ENCODE measurements at places on chromosomes 1 and 21. TPM values are rescaled to one million over a fixed set of nuclear protein-coding genes. Genes with fewer than 3 reads are reported as not detected.

GRCh38 chr1:183967914-183968313 lies 69.6 kb downstream of the COLGALT2 start:
- no peak for DNase-seq

TRIM45 gene
- 17.3 TPM for polyA plus RNA-seq

- no peak for DNase-seq
Observed at GRCh38 chr21:46207920-46208591, 20.5 kb downstream of the LSS start.

GRCh38 chr1:204157962-204158361 lies 6.1 kb upstream of the ETNK2 start:
- no peak for DNase-seq

- no peak for DNase-seq
Observed at GRCh38 chr21:33203371-33203724, 26.4 kb upstream of the IFNAR2 start.

- no peak for DNase-seq
Observed at GRCh38 chr1:87501738-87502137, 173.1 kb downstream of the LMO4 start.

PRAMEF25 gene
- polyA plus RNA-seq: not detected

GRCh38 chr1:67149179-67149770 lies 14.5 kb upstream of the C1orf141 start:
- peak; percentile 77 for DNase-seq

PPIAL4G gene
- 0.18 TPM for polyA plus RNA-seq

- DNase-seq: no peak
Observed at GRCh38 chr1:222592171-222592570, 2.4 kb upstream of the TAF1A start.

GRCh38 chr1:31064111-31064717 lies 1.3 kb downstream of the PUM1 start:
- no peak for DNase-seq

- no peak for DNase-seq
Observed at GRCh38 chr1:3631320-3632260, 6.8 kb downstream of the TPRG1L start.

ELAPOR1 gene
- polyA plus RNA-seq: 14.2 TPM

DNA sequence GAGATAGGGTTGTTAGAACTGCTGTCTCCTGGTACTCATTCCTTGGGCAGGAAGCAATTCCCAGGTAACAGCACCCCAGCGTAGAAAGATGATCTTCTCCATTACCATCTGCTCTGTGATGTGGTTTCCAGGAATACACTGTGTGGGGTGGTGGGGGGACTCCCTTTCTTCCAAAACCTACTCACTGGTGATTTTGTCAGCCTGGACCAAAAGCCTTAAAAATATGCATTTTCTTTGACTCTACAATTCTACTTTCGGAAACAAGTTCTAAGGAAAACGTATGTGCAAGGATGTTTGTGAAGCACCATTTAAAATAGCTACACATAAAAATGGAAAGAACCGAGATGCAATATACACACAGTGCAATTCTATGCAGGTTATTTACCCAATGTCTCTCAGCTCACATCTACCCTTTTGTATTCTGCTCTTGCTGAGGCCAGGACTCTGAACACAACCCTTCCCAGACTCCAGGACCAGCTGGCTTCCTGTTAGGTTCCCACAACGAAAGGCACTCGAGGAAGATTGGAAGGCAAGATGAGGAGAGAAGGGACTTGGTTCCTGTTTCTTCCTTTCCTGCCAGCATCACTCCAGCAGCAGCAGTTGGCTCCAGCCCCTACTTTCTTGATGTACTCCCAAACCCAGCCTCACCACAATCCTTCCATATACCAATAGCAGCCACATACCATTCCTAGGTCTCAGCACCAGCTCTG lies 33.0 kb upstream of the GJB5 start:
- no peak for DNase-seq

DNA sequence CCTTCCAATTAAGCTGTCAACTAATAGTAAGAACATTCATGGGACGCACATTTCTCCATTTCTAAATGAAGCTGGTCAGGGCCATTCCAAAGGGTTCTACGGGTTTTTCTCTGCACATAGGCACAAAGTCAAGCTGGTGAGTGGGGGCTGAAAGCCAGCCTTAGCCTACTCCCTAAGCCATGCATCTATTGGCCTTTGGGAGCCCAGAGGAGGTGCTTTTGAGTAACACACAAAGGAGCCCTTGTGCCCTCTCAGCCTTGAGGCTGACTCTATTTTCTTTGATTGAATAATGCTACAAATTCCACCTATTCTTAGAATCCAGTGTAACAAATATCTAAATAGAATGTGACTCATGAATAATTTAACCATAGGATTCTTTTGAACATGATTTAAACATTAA lies 73.6 kb downstream of the RGS13 start:
- no peak for DNase-seq

GRCh38 chr1:49435291-49435690 lies 588.5 kb downstream of the AGBL4 start:
- no peak for DNase-seq

GRCh38 chr1:202967684-202968281 lies 726 bp upstream of the CYB5R1 start:
- no peak for DNase-seq

AADACL4 gene
- not detected for polyA plus RNA-seq

SLC6A9 gene
- polyA plus RNA-seq: 15.0 TPM

KRTAP6-1 gene
- not detected for polyA plus RNA-seq

MTFR1L gene
- polyA plus RNA-seq: 80.6 TPM

PADI2 gene
- polyA plus RNA-seq: 7.0 TPM

- DNase-seq: no peak
Observed at GRCh38 chr1:219235903-219236481, 62.3 kb downstream of the LYPLAL1 start.

GRCh38 chr1:175062858-175063257 lies 4.8 kb upstream of the TNN start:
- DNase-seq: no peak

DNA sequence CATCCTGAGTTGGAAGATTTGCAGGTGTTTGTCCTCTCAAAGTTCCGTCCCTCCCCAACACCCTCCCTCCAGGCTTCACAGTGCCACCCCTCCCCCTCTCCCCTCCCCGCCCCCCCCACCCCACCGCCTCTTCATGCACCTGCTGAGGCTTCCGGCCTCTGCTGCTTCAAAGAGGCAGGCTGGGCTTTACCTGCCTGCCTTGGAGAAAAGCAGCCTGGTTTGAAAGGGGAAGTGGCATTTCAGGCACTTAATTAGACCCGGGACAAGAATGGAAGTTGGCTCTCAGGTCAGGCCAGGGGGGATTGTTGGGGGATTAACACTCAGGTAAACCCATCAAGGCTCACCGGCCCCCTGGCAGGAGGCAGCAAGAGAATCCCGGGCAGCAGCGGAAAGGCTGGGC lies 21.1 kb downstream of the PAX7 start:
- DNase-seq: no peak

CD52 gene
- polyA plus RNA-seq: 5.1 TPM

DNA sequence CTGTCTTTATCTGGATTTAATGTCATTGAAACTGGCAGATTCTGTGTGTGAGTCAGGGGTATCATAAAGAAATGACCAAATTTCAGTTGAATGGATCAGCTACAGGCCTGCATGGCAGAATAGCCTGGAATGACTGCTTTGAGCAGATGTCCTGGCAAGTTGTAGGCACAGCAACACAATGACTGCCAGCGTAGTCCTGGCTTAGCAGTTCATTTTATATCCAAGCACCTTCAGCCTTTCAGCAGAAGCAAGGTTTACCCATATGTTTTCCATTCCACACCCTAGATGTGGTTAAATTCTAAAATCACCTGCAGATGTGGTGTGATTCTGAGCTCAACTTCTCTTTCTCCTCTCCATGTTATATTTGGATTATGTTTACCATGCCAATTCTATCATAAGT lies 22.3 kb upstream of the PTGFR start:
- DNase-seq: no peak

GRIK3 gene
- polyA plus RNA-seq: 0.69 TPM

SERINC2 gene
- polyA plus RNA-seq: 12.9 TPM

TSTD1 gene
- polyA plus RNA-seq: 49.6 TPM

DNA sequence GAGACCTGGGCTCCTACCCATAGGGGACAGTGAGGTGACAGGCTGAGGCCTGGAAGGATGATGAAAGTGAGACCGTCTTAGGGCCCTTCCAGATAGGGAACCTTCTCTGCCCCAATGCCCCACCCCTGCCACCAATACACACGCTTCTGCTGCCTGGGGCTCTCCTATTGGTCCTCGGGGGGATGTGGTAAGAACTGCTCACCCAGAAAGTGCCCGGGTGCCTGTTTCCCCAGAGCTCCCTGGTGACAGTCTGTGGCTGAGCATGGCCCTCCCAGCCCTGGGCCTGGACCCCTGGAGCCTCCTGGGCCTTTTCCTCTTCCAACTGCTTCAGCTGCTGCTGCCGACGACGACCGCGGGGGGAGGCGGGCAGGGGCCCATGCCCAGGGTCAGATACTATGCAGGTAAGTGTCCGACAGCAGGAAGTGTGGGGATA lies 948 bp downstream of the SEMA4A start:
- DNase-seq: no peak

AGBL4 gene
- 0.94 TPM for polyA plus RNA-seq

- no peak for DNase-seq
Observed at GRCh38 chr1:233144434-233144833, 151.1 kb downstream of the PCNX2 start.

DNA sequence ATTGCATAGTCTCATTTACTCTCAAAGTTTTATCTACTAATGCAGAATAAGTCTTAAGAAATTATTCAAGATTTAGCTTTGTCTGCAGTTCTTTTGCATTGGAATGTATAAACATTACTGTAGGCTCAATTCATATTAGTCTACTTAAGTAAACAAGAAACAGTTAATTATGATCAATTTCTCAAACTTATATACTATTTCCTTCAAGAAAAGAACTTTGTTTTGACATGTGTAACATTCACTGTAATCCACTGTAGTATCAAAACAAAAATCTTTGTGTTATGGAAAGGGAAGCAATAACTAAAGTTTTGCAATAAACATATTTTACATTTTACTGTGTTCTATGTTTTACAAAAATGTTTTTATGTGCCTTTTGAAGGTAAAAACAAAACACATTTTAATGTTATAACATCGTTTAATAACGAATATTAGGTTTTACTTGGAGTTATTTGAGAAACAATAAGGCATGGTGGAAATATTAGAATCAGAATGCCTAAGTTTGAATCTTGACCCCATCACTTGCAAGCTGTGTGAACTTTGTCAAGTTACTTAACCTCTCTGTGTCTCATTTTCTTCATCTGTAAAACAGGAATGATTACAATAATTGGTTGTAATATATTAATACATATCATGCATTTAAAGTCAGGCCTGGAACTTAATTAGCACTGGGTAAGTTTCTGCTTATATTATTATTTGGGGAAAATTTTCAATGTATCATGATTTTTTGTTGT lies 77.0 kb upstream of the DPH5 start:
- peak; percentile 40 for DNase-seq

DNA sequence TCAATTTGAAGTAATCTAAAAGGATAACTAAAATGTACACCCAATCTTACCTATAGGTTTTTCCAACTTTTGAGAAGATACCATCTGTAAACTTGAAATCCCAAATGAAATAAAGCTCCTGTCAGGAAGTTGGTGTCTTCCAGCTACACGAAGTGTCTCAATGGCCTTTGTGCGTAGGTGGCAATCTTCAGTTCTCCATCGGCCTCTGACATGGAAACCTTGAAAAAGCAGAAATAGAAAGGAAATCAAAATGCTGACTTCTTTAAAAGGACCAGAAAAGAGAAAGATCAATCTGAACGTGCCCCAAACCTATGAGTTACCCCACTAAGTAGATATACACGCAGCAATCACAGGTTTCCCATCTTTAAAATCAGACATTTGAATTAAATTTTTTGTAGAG lies 10.0 kb downstream of the MKNK1 start:
- DNase-seq: no peak

DNA sequence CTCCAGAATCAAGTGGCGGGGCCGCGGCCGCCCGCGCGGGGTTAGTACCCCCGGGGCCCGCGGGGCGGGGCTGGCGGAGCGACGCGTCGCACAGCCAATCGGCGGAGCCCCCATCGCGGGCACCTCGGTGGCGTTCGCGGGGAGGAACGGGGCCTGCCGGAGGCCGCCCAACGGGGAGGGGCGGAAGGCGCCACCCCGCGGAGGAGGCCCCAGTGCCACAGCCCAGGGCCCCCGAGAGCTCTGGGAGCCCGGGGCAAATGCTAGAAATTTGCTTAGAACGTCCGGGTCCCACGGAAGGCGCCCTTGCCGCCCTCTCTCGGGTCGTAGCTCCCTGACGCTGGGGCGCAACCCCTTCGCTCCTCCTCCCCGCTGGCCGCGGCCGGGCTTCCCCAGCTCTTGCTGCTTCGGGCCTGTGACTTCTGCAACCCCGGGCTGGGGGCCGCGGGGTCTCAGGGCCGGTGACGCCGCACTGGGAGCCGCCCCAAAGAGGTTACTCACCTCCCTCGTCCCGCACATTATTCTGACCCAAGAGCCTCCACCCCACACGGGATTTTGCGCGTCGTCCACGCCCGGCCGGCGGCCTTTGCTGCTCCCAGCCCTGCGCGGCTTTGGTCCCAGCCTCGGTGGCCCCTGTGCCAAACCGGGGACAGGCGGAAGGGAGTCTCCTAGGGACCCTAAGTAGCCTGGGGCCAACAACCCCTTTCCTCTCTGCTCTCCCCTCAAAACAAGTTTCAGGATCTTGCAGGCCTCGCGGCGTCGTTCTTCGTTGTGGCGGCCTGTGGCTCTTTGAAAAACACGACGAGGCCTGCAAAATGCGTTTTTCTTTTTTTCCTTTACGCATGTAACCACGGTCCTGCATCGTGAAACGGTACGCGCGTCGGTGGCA lies at the start of gene RUNX3:
Gene RUNX3, minus strand, starts transcription at position 17 of the 886 bp plus-strand sequence. CDS start 408 bp downstream, outside the sequence.
- peak; percentile 94 for DNase-seq

DNA sequence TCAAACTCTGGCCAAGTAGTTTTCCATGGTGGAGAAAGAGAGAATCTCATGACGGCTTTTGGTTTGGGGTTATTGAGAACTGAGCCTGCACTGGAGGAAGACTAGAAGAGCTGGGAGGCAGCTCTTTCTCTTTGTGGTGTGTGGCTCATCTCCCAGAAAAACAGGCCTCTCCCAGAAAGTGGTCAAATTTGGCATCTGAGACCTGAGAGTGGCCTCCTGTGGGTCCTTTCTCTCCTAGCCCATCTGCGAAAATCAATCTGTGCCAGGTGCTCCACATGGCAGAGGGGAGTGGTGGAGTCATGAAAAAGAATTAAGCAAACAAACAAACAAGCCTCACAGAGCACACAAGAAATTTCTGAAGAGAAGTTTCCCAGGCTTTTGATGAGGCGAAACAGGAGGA lies 305.0 kb downstream of the ST6GALNAC3 start:
- DNase-seq: no peak

GRCh38 chr1:230957580-230957989 lies 21.1 kb downstream of the TTC13 start:
- DNase-seq: no peak

DNA sequence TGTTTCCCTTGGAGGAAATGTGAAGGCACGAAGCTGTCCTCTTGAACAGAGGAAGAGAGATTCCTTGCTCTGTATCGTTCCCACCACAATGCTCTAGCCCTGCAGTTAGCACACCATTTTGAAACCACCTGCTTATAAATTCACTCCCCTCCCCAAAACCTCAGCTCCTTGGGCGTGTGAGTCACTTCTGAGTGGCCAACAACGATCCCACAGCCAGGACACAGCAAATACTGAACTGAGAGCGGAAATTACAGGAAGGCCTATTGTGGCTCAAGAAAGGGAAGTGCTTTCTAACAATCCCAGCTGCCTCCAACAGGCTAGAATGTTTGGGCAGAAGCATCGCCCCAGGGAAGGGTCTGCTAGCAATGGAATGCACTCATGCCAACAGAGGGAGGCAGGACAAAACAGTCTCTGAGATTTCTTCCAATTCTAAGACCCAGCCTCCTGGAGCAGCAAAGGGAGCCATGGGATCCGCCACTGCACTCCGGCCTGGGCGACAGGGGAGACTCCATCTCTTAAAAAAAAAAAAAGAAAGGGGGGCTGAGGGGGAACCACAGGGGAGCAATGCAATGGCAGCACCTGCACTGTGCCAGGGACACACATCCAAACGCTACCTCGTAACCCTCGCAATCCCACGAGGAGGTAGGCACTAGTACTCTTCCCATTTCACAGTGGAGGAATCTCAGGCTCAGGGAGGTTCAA lies 1.9 kb downstream of the TMEM53 start:
- peak; percentile 74 for DNase-seq

Measured in left lung (tissue), 14 donors.